ENCODE measurements at places on chromosomes 1 and 21.

- DNase-seq, result no peak
Measured at GRCh38 chr1:117669572-117669971, 63.7 kb downstream of the TENT5C start.

DNA sequence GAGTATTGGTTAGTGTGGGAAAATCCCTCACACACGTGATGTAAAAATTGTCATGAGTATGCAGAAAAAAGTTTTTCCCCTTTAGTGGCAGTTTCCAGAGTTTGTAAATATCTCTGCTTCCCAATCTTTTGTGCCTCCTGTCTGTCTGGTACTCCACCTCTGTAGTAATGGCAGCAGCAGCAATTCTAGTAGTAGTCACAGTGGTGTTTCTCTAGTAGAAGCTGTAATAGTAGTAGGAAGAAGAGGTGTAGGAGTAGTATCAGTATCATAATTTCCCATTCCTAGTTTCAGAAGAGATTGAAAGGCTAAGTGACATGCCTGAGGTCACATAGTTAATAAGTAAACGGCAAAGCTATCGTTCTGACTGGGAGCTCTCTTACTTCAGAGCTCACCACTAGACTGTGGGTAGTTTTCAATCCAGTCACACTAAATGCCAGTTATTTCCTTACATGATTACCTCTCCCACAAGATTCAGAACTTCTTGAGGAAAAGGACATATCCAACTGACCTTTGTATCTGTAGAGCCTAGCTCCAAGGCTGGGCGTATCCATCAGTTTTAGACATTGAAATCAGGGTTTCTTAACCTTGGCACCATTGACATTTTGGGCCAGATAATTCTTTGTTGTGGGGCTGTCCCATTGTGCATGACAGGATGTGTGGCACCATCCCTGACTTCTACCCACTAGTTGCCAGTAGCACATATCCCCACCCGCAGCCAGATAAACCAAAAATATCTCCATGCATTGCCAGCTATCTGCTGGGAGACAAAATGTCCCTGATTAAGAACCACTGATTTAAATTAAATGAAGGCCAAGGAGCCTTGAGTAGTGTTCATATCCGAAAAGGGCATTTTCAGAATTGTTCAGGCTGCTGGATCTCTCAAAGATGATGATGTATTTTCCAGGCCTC is 135.9 kb downstream of the FGGY start:
- DNase-seq, result no peak

GRCh38 chr1:61224609-61225008 is 142.2 kb downstream of the NFIA start:
- no peak for DNase-seq

GRCh38 chr21:29953072-29953471 is 13.3 kb upstream of the GRIK1 start:
- no peak for DNase-seq

DNA sequence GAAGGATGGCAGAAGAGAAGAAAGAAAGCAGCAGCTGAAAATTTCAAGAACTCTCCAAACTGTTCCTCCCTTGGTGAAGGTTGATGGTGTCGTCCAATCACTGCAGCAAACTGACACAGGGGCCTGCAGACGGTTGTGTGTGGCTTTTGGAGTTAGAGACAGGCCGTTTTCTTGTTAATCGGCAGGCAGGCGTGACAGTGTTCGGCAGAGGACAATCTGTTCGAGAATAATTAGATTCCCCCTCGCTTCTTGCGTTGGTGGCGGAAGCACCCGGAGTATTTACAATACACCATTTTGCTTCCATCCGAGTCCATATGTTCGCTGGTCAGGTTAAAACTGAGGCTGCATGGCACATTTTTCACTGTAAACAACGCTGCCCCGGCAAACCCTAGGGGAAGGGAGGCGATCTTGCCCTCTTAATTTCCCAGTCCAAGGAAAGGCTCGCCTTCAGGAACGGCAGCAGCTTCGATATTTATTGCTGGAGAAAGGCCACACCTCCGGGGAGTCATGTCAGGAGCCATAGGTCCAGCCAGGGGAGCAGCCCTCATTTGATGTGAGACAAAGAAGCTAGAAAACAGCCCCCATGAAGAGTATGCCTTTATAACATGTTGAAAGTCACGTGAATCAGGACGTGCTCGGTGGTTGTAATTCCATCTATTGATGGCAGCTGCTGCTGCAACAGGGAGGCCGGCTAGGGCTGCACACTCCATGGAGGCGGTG is 360.1 kb downstream of the SMYD3 start:
- DNase-seq, result no peak

- DNase-seq, result no peak
Measured at GRCh38 chr1:43445606-43446387, 7.9 kb downstream of the HYI start.

DNA sequence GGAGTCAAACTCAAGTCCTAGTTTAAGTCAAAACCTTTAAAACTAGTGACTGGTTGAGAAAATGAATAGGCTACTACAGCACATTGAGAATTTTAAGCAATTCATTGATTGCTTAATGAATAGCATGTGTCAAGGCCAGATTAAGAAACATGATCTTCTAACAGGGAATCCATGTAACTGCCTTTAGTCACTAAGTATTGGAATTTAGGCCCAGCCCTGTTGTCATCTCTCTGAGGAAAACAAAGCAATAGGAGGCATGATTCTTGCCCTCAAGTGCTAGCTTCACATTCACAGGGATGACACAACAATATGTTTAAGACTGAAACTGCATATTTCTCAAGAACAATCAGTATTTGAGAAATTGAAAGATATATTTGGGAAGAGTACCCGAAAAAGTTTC is 70.0 kb upstream of the PTGS2 start:
- DNase-seq, result no peak

DNA sequence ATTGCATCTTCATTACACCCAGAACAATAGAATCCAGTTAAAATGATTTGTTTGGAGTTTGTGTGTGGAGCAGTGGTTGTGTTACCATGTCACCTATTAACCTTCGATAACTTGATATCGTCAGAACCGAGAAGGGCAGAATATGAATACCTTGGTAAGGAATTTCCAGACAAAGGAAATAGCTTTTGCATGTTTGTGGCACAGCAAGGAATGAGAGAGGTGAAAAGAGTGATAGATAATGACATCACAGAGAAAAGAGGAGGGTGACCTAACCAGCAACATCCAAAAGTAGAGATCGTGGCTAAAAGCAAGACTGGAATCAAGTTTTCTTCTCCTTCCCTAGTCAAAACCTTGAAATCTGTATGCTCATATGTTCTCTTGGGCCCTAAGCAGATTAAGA is 244.6 kb upstream of the NEGR1 start:
- DNase-seq, result peak; percentile 11

Measured in SW 1271 (cell line).